OCI-LY7 (cell line): ENCODE measurements at places on chromosomes 16 and 17. TPM values are rescaled to one million over a fixed set of nuclear protein-coding genes. Genes with fewer than 3 reads are reported as not detected.

Gene SPNS3
- 52.3 and 54.6 TPM in 2 replicates for total RNA-seq

Gene CORO7
- total RNA-seq = 112 and 115 TPM in 2 replicates

Gene ZP2
- total RNA-seq = not detected in 2 replicates

Gene HOXB5
- not detected in 2 replicates for total RNA-seq

Gene NPIPB12
- total RNA-seq = 152 and 170 TPM in 2 replicates

Gene GGT6
- total RNA-seq = not detected in 2 replicates

Gene SPATA32
- total RNA-seq = 0.18 TPM in 1 of 2 replicates, not detected in the other

Gene CD300LF
- total RNA-seq = not detected in 2 replicates

Gene STAT5A
- 7.9 TPM in 2 replicates for total RNA-seq

Gene FAM83G
- total RNA-seq = 9.1 and 10.4 TPM in 2 replicates

Gene PTX4
- total RNA-seq = not detected in 2 replicates

Gene ANKS4B
- not detected in 2 replicates for total RNA-seq

Gene FNDC8
- not detected in 2 replicates for total RNA-seq

Gene PRKCB
- total RNA-seq = 44.5 and 51.6 TPM in 2 replicates

Gene CMTM1
- 10.6 and 10.7 TPM in 2 replicates for total RNA-seq

Gene CALB2
- not detected in 2 replicates for total RNA-seq

Gene WFDC1
- total RNA-seq = not detected in 2 replicates

Gene MMP15
- total RNA-seq = 0.18 and 0.21 TPM in 2 replicates

Gene MT1F
- 1.8 TPM in 1 of 2 replicates, not detected in the other for total RNA-seq

Gene SARM1
- total RNA-seq = 21.3 and 21.7 TPM in 2 replicates

Gene LHX1
- not detected in 2 replicates for total RNA-seq

Gene KRT33A
- not detected in 2 replicates for total RNA-seq

Gene ATP2C2
- total RNA-seq = not detected in 2 replicates

Gene ACE
- total RNA-seq = 3.6 and 5.1 TPM in 2 replicates

Gene CCL4
- total RNA-seq = not detected in 2 replicates

Gene CCT6B
- total RNA-seq = 2.6 and 4.4 TPM in 2 replicates

Gene MT3
- not detected in 2 replicates for total RNA-seq

Gene AANAT
- total RNA-seq = not detected in 2 replicates

Gene SULT1A4
- total RNA-seq = 3.7 and 5.2 TPM in 2 replicates
